Stimulated activated CD8-positive, alpha-beta memory T cell treated with anti-CD3 and anti-CD28 coated beads, Interleukin-4, amount 100 ng/mL, for 4 hours (primary cell): ENCODE measurements at places on chromosomes 12 and 14.

GRCh38 chr14:100092832-100093231, 27.6 kb downstream of the EVL start:
- no peak for DNase-seq

- no peak for DNase-seq
Measured at GRCh38 chr14:90514015-90514398, 117.2 kb downstream of the CALM1 start.

DNA sequence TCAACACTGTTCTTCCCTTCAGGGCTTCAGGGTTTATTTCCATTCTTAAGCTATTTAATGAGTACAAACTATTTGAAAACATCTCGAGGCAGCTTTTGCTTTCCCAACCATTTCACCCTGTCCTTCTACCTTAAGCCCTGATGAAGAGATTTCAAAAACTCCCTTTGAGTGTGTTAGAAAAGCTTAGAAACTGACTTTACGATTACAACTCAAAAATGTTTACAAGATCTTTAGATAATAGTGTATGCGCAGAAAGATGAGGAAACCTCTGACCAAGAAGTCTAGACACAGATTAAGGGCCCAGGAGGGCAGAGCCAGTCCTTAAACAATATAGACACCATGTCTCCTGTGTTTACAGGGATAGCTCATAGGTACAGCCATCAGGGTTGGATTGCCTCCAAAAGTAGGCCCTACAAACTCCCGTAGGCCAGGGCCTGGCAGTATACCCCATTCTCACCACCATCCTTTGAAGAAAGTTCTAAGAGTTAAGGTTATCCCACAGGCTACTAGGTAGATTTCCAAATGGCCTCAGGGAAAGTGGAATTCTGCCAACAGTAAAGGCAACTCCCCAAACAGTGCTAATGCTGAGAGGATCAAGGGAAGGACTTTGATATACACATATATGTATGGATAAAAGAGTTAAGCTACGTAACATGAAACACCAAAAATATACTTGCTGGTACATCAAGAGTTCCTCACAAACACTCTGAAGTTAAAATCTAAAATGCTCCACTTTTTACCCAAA, 11.4 kb upstream of the SOS2 start:
- no peak for DNase-seq

- no peak for DNase-seq
Measured at GRCh38 chr12:47343684-47344567, 264.2 kb upstream of the AMIGO2 start.

DNA sequence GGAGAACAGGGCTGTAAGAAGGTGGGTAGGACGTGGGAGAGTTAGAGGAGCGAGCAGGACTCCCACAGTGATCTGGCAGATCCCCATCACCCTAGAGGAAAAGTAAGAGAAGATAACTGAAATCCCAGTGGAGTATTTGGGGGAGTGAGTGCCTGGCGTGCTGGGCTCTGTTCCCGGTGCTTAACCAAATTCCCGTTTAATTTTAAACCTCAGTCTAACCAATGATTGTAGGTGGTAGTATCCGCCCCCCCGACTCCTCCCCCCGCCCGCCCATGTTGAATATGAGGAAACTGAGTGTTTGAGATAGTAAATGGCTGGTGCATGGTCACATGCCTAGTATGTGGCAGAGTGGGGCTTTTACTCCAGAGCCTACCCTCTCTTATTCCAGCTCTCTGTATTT, 1.2 kb downstream of the TARBP2 start:
- DNase-seq = no peak

DNA sequence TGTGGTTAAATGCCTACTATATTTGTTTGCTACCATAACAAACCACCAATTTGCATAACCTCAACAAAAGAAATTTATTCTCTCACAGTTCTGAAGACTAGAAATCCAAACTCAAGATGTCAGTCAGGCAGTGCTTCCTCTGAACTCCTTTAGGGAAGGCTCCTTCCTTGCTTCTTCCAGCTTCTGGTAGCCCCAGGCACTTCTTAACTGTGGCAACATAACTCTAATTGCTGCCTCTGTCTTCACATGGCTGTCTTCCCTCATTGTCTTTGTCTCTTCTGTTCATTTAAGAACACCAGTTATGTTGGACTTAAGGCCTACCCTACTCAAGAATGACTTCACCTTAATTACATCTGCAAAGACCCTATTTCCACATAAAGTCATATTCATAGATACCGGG, 206.9 kb downstream of the SYT1 start:
- DNase-seq = no peak

- DNase-seq = no peak
Measured at GRCh38 chr12:108332791-108333382, 6.2 kb downstream of the CMKLR1 start.

- DNase-seq = no peak
Measured at GRCh38 chr12:82801951-82802610, 115.4 kb downstream of the TMTC2 start.

DNA sequence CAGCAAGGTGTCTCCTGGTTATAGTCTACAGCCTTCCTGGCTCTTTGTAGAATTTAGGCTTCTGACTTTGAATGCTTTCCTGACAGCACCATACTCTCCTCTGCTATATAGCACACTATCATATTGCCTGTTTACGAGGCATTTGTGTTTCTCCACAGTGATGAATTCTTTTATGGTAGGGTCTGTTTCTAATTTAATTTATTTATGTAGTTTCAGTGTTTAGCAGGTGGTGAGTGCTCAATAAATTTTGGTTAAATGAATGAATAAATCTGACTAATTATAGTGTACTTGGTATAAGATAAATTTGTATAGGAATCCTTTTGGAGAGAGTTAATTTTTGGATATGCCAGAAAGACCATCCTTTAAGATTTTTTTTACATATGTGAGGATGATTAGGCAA, 115.3 kb downstream of the RAD51B start:
- DNase-seq = no peak

DNA sequence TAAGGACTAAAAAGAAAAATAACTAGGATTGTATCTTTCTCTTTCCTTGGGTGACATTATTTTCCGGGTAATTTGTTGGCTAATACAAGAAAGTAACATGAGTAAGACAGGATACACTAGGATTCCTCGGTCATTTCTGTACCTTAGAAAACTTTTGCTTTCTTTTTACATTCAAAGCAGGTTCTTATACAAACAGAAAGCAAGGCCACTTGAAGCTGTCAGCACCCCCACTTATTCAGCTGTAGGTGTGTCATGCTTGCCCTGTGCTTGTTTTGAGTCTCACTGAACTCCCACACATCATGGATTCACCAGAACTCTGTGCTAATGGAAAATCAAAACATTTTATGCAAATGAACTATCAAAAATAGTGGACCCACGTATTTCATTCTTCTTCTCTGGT, 266.8 kb upstream of the CLEC14A start:
- no peak for DNase-seq

DNA sequence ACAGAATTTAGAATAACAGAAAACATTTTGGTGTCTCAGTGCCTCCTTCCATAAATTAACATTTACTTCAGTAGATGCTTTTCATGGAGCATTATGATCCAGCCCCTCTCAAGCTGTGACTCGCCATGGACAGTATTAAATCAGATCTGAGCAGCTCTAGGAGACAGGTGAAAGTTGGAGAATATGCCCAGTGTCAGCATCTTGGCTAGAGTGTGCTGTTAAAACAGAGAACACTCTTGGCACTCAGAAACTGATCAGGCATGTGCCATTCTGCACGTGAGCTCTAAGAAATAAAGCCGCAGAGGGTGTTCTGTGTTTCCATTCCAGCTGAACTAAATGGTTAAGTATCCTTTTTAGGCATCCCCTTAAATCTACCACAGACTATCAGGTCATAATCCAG, 68.0 kb downstream of the DIP2B start:
- DNase-seq = no peak

GRCh38 chr14:23381871-23382270, 5.0 kb downstream of the CMTM5 start:
- DNase-seq = no peak

GRCh38 chr12:130764073-130764472, 48.0 kb upstream of the RIMBP2 start:
- no peak for DNase-seq
